GDM1 (cell line): ENCODE measurements at places on chromosomes 4 and X.

GRCh38 chrX:105865709-105866108 lies 43.4 kb downstream of the NRK start:
- DNase-seq: no peak

- no peak for DNase-seq
Measured at GRCh38 chr4:141686146-141686775, 49.9 kb downstream of the IL15 start.

- no peak for DNase-seq
Measured at GRCh38 chr4:20264688-20265087, 13.0 kb downstream of the SLIT2 start.

- no peak for DNase-seq
Measured at GRCh38 chr4:78058591-78059523, 1.7 kb downstream of the FRAS1 start.

DNA sequence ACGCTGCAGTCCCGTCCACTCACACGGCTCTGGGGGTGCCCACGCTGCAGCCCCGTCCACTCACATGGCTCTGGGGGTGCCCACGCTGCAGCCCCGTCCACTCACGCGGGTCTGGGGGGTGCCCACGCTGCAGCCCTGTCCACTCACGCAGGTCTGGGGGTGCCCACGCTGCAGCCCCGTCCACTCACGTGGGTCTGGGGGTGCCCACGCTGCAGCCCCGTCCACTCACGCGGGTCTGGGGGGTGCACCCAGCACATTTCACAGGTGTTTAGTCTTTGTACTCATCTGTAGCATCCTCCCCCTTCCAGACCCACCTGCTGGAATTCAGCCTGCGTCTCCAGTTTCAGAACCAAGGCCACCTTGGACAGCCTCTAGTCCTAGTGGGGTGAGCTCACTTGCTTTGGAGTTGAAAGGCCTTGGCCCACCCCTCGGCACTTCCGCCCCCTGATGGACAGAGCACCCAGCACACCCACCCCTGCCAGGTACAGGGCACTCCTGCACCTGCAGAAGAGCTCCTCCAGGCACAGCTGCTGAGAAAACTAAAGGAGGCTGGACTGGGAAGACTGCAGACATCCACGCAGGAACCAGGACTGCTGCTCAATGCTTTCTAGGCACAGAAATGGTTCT lies 73.0 kb downstream of the ABLIM2 start:
- DNase-seq: no peak

DNA sequence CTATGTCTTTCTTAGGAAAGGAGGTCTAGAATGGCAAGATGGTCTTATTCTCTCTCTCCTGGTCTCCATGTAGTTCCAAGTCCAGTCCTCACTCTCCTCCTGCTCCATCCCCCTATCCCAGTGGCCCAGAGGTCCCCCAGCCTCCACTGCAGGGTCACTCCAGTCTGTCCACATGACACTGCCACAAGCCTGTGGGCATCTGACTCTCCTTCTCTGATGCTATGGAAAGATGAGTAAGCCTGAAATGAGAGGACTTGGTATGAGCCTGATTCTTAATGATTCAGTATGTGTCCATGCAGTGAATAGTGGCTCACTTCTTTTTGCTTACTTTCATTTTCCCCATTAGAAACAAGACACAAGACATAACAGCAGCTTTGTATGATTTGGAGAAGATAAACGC lies 516.8 kb upstream of the ADGRL3 start:
- no peak for DNase-seq

- no peak for DNase-seq
Measured at GRCh38 chr4:26084414-26084813, 170.4 kb downstream of the SMIM20 start.

DNA sequence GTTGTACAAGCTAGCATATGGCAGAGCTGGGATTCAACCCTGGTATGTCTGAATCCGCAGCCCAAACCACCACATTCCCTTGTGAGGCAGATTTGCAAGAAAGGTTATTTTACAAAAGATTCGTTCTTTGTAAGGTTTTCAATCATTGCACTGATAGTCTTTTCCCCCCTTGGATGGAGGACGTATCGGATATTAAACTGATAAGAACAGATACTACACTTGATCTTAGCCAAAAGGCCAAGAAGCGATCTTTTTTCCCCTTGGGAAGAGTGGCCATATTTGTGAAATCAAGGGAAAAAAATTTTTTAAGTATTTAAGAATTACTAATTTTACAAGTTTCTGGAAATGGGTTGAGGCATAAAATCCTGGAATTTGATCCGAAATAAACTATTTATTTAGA lies 34.4 kb upstream of the MSMO1 start:
- no peak for DNase-seq

DNA sequence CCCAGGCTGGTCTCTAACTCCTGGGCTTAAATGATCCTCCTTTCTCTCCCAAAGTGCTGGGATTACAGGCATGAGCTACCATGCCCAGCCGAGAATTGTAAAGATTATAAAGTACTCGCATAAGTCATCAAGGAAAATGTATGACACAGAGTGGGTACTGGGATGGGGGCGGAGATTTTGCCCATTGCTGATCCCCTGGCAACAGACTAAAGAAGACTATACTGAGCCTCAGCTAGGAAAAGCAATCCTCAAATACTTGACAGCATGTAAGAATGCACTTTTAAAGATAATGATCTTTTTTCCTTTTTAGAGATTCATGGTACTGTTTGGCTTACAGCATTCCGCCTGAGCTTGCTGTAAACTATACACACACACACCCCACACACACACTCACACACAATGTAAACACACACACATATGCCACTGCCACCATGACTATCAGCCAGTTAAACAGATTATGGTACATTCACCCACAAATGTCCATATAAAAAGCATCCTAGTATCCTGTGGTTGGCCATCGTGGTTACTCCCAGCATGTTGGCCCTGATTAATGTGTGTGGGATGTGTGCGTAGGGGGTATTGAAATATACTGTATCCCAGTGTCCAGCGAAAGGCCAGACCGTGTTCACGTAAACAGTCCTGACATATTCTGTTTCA lies 113.0 kb downstream of the AMELX start:
- no peak for DNase-seq

DNA sequence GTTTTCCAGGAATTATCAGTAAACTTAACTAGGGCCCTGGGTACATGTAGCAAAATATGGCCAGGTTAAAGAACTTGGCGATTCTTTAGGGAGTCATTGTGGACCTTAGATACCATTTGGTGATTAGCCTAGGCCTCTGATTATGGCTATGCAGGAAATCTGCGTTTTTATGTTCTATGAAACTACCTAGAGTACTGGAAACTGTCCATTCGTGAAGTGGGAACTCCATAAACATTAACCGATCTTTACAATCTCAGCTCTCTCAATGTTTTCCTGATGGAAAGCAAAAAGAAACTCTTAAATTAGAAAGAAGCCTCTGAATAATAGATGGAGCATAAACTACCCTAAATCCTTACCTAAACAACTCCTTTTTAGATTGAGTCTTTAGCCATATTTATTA lies 121.9 kb downstream of the SH3RF1 start:
- DNase-seq: no peak

- DNase-seq: no peak
Measured at GRCh38 chrX:14802943-14803710, 69.7 kb downstream of the FANCB start.

DNA sequence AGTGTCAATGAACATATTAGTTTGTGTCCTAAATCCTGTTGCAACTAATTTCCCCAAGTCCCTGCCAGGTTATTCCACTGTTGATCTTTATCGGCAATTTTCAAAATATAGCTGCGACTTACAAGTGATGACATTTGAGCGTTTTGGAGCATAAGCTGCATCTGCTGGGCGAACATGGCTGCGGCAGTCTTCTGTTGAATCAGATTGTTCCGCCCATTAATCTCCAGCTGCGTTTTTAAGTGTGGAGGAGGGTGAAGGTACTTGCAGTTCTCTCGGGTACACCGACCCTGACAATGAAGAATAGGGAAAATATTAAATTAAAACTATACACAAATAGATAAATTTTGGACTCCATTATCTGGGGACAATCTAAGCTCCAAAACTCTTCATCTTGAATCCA lies 82.7 kb downstream of the MBNL3 start:
- no peak for DNase-seq

DNA sequence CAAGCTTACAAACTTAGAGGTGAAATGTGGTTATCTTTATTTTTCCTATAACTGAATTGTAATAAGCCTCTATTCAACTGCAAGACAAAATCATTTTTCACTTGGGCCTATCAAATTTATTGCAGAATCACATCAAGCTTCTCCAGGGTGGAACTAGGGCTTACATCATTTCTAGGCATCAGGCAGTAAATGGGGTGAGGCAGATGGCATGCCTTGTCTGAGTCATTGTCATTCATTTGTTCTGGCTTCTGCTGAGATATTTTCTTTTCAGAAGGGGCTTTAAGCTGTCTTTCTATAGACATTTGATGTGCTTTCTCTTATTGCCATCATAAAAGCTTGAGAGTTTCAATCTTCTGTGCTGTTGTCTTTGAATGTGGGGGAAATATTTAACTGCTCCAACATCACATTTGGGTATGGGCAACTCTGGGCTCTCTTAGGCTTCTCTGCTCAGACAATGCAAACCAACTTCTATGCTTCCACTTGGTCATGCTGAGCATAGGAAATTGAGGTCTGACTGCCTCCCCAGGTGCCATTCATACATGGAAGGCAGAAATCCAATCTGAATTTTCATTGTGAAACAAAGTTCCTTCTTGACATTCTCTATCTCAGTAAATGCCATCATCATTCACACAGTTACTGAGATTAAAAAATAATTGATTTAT lies 225.8 kb upstream of the GIMD1 start:
- DNase-seq: no peak

DNA sequence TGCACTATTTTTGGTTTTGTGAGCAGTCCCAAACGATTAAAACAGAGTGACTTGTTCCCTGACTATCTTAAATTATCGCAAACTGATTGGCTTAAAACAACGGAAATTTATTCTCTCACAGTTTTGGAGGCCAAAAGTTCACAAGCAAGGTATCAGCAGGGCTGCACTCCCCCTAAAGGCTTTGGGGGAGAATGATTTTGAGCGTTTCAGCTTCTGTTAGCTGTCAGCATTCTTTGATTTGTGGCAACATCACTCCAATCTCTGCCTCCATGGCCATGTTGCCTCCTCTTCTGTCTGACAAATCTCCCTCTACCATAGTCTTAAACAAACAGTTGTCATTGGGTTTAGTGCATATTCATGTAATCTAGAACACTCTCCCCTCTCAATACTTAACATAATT lies 459.6 kb upstream of the ATOH1 start:
- no peak for DNase-seq

DNA sequence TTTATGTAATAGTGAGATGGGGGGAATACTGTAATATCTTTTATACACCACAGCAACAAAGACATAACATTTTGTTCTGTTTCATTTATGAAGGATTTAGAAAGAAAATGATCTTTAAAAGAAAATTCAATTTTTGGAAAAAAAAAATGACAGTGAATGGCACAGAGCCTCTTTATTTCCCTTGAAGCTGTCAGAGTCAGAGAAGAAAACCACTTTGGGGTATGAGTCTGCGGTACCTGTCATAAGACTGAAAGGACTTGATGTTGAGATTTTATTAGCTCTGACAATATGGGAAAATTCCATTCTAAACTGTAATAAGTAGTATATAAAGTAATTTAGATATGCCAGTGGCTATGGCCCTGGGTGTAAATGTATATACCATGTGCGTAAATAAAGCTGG lies 134.8 kb downstream of the GALNTL6 start:
- no peak for DNase-seq

DNA sequence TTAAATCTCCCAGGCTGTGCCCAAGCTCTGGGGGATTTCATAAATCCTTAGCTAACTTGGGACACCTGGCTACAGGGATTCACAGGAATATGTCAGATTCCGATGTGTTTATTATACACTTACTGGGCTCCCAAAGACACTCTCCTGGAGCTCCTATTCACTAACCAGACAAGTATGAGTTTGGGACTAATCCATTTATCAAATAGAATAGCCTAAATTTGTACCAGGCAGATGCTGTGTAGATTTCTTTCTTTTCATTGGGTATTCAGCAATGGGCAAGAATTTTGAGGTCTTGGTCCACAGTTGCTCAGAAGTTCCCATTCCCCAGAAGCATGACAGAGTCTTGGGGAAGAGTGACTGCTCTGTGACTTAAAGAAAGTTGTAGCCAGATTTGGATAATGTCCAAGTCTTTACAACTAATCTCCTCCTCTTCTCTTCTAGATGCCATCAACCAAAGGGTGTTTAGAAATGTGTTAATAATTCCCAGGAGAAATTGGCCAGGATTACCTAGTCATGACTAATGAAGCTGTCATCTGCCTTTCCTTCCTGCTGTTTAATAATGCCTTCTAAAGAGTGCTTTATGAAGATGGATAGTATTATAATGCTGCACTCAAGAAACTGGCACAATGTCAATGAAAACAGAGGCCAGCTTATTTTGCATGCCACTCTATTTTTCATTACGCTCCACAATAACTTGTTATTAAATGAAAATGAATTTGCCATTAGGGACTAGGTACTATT lies 120.9 kb downstream of the CHIC2 start:
- no peak for DNase-seq

DNA sequence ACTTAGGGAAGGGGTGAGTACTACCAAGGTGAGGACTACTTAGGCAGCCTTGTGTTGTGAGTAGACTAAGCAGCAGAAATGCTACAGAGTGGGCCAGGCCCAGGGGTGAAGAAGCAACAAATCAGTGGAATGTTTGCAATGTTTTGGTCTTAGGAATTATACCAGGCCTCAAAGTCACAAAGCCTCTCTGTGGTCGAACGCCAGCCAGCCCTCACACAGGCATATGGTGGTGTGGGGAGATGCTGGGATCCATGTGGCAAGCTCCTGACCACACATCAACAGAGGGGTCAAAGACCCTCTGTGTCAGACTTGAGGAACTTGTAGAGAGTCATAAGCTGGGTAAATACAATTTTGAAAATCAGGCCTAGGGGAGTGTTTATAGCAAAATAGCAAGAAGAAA lies 153.8 kb upstream of the KLF3 start:
- DNase-seq: no peak

DNA sequence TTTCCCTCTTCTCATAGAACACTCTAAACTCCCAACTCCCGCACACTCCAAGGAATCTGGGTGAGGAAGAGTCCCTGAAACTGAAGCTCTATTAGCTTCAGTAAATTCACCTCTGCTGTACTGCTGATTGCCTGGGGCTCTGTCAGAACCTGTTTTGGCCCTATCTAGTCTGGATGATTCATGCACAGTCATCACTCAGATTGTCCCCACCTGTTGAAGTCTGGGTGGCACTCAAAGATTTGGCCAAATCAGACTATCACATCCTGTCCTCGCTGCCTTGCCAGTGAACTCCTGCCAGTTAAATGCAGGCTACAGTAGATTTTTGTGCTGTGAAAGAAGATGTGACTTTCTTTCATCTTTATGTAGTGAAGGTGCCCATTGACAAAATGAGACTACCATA lies 63.5 kb upstream of the EMCN start:
- no peak for DNase-seq

GRCh38 chr4:184356366-184356765 lies 118.0 kb downstream of the IRF2 start:
- DNase-seq: no peak

GRCh38 chr4:4396628-4397440 lies 9.9 kb downstream of the NSG1 start:
- DNase-seq: no peak

GRCh38 chr4:137922721-137923120 lies 319.4 kb downstream of the SLC7A11 start:
- DNase-seq: no peak
